ENCODE measurements at places on chromosomes 2 and 18.
A peak's percentile ranks its signal among the peaks of the same experiment; 100 is the strongest.

DNA sequence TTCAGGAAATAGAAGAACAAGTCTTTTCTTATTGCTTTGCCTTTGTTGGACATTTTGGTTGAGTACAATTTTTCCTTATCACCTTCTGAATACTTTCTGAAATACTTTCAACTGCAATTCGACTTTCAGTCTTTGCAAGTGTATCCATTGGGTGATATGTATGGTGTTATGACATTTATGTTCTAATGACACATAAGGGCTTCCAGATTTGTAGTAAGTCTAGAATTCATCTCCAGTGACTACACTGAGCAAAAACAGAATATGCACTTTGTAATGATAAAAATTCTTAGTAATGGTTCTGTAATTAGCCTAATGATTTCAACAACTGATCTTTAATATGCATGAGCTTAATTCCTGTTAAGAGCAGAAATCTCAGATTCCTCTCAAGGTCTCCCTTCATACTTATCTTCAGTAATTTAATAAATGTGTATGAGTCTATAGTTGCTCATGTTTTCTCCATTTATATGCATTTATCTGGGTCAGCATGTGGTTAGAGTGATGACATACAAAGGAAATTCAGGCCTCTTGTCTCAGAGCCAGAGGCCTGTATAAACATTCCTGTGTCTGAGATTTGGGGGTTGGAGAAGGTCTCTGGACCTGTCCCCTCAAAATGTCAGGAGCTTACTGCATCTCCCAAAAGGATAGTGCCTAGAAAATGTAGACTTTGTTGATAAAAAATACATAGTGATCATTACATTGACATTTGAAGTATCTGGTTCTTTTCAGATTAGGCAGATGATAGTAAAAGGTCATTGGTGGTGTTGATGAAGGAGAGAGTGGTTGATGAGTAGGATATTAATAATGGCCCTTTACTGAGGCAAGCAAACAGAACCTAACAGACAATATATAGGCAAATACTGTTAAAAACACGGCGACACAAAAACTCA lies 114.9 kb downstream of the QPCT start:
- DNase-seq: peak; percentile 92

DNA sequence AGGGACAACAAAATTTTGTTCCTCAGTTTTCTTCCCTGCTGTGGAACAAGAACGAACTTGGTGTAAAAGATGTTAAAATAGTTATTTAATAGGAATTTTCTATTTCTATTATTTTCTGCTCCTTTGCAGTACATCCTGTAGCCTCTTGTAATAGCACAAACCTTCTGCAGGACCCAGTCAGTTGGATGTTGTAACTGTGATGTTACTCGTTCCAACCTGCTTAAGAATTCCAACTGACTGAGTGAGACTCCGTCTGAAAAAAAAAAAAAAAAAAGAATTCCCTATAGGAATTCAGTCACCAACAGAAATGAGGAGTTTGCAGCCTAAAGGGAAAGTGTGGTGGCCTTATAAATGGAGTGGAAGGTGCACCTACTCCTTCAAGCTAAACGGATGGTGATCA lies 46.4 kb upstream of the CDH20 start:
- no peak for DNase-seq

DNA sequence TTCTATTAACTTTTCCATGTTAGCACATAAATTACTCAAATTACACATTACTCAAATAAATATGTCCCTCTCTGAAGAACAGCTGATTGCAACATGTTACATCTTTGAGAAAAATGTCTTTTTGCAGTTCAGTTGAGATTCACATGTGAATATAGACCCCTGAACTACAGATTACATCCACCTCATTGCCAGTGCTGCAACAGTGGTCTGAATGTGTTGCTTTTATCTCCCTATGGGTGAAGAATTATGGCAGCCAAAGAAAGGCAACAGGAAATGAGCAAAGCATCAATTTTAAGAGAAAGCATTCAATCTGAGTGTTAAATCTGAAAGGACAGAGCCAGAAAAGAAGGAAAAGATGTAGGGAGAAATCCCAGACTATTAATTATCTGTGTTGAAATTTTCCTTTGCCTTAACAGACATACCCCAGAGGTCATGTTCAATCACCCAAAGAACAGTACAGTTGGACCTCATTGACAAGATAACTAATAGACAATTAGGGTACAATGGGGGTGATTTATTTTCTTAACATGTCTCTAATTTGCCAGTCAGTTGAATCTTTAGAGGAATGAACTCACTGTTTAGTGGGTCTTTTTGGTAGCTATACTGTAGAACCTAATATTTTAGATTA lies 620.2 kb downstream of the CPS1 start:
- DNase-seq: no peak

GRCh38 chr2:37698931-37699481 lies 27.6 kb upstream of the CDC42EP3 start:
- DNase-seq: peak; percentile 77

- peak; percentile 94 for DNase-seq
Observed at GRCh38 chr2:11863513-11864328, 117.3 kb downstream of the LPIN1 start.

DNA sequence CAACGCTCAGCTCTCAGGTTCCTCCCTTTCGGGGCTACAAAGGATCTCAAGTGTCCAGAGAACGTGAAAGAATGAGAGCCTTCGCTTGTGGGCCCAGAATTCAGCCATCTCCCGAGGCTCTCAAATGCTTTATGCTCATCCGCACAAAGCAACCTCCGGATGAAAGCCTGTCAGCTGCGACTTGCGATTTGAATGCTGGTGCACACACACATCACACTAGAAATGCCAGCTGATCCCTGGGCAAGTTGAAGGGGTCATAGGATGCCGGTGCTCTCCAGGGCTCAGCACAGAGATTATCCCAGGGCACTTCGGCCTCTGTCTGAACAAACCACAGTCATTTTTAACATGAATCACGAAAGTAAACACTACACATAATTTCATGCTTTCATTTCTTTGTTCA lies 141.8 kb upstream of the MYT1L start:
- no peak for DNase-seq

DNA sequence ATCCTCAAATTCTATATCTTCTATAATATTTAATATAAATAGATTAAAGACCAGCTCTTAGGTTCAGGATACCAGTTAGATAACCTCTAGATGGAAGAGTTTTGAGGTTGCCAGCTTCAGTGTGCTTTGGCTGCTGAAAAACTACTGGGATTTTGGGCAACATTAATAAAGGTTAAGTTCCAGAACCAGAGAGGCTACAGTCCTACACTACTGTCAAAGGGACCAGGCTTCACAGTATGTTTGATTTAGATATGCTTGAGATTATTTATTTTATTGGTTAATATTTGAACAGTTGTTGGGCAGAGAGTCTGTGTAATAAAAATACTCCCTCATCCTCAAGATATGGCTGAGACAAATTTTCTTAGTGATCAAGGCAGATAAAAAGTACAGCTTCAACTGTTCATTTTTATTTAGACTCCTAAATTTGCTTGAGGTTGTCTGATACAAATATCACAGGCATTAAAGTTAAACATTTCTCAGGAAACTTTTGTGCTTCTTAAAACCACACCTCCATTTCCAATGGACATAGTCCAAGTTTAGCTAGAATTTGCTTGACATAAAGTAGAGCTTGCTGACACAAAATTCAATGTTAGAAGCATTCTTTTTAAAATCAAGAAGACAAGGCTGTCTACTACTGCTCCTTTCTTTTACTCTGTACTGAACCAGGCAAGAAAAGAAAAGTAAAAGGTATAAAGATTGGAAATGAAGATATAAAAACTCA lies 19.7 kb upstream of the TMEM17 start:
- DNase-seq: no peak

GRCh38 chr2:11224887-11225286 lies 69.6 kb downstream of the SLC66A3 start:
- no peak for DNase-seq

DNA sequence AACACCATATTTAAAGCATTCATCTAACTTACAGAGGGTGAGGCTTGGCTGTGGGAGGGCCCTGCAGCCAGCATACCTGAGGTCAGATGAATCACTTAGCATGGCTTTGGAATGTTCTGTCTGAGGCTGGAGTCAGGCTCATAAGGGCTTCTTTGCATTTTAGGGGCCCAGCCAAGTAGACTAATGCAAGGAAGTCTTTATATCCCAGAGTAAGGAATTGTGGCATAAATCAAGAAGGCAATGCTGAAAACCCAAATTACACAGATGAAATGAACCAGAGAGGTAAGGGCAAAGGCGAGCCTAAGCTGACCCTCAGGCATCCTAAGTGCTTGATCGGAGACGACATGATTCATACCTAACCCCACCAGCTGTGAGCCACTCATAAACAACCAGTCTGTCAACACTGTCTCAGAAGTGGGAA lies 383.6 kb downstream of the DCC start:
- peak; percentile 9 for DNase-seq

DNA sequence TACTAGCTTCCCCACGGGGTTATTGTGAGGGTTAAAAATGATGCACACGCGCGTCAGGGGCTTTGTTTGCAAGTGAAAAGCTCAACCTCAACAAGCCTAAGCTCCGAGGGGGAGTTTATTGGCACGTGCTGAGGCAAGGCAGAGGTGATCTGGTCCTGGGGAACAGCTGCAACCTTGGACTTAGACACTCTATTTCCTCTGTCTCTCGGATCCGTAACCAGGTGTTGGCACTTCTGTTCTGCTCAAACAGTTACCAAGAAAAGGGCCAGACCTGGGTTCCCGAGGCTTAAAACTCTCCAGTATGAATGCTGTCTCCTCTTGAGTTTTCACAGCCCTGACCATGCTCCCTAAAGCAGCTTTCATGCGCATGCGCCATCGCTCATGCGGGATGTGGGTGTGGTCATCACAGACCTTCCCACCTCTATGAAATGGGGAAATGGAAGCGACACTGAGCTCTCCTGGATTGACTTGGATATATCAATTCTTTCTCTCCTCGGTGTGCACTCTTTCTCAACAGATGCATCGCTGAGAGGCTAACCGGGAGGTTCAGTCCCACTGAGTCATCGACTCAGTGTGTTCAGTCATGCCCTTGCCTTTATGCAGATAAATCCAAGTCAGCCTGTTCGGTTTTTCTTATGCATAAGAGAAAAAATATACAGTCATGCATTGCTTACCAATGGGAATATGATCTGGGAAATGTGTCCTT lies 19.9 kb upstream of the RAB31 start:
- no peak for DNase-seq

GRCh38 chr2:240999873-241000541 lies 1.6 kb downstream of the SNED1 start:
- no peak for DNase-seq

DNA sequence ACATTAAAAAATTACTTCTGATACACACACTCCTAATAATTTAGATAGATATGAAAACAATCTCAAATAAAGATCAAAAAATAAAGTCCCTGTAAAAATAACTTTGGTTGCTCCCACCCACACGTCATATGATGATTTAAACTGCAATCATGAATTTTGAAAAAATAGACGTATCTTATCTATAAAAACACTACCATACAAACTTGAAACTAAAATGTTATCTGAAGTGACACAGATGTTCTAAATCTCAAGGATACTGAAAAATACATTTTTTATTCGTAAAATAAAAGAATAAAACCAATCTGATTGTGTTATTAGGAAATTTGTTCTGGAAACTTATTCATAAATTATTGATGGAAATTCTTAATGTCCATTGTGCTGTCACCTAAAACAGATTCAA lies 8.1 kb upstream of the BOLA3 start:
- DNase-seq: no peak

- DNase-seq: no peak
Observed at GRCh38 chr2:130972410-130972809, 120.8 kb downstream of the FAM168B start.

- no peak for DNase-seq
Observed at GRCh38 chr2:200863782-200864175, 679 bp downstream of the CLK1 start.

DNA sequence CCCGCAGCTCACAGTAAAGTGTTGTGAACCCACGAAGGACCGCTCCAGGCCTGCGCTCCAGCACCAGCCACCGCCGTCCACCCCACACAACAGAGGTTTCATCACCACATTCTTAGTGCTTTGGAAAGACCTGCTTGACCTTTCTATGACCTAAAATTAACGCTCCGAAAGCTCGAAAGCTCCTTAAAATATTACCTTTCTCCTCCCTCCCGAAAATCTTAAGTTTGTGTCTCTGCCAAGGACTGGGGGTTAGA lies 149.2 kb downstream of the TWIST2 start:
- DNase-seq: no peak

DNA sequence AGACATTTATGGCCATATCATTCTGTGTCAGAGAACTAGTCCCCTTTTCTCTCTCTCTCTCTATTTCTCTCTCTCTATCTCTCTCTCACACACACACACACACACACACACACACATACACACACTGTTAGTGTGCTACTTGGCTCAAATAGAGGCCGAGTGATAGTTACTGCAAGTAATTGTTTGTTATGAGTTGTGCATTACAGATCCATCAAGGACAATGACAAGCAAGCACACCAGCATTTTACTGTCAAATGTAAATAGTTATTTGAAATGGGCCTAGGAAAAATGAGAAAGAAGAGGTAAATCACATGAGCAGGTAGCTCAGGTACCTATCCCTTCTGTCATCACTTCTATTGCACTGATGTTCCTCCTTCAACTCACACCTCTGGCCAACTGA lies 122.4 kb upstream of the CDH7 start:
- no peak for DNase-seq

GRCh38 chr2:240626531-240627300 lies 1.4 kb downstream of the GPR35 start:
- peak; percentile 28 for DNase-seq

- DNase-seq: no peak
Observed at GRCh38 chr2:163565192-163565591, 170.6 kb downstream of the FIGN start.

DNA sequence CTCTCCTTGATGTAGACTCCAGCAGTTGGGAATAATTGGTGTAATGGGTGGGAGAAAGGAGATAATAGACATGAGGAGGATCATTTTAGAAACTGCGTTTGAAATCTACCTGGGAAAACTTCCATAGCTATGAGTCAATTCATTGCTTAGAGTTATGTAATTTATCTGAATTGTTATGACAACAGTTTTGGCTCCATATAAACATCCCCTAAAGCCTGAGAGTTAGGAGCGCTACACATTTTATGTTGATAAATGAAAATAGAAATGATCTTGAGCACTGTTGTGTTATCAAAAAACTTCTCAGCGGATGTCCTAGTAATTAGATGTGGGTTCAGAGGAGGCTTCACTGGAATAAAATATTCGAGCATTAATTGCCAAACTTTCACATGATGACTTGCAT lies 573.4 kb downstream of the TSN start:
- DNase-seq: no peak

DNA sequence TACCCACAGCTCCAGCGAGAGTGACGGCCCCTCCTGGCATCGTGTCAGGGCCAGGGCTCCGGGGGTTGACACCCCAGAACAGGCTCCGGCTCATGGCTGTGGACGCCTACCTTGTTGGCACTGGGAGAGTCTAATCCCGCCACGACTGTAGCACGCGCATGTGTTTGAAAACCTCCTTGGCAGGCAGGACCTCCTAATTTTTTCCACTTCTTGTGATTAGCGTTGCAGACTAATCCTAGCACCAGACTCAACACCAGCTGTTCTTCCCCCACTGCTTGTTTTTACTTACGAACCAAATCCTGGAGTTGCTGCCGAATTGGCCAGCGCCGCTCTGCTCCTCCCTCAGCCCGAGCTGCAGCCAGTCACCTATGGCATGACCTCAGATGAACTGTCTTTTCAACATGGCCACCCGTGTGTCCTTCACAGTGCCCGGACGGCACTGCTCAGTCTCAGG lies 110.7 kb downstream of the KLHL29 start:
- no peak for DNase-seq

- DNase-seq: no peak
Observed at GRCh38 chr2:218332920-218333645, 23.6 kb upstream of the CATIP start.
